CD4-positive, alpha-beta T cell treated with Interferon gamma for 1 hour (primary cell): ENCODE measurements at places on chromosomes 3 and 15.
A peak's percentile ranks its signal among the peaks of the same experiment; 100 is the strongest.

DNA sequence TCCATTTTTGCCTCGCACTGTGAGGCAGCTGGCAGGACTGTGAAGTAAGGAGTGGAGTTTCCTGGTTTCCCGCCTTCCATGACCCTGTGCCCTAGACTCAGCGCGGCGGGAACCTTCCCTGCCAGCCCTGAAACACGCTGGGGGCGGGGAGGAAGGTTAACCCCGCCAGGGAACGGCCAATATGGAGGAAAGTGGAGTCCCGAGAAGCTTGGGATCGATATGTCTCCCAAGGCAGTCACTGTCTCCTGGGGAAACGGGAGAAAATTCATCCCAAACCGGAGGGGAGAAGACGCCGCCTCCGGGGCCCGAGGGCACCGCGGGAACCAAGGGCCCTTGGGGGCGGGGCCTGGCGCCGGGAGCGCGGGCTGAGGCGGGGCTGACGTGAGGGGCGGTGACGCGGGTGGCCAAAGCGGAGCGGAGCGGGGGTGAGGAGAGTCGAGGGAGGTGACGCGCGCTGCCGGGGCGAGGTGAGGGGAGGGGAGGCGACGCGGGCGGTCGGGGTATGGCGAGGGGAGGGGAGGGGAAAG is at the start of gene HMCES:
Gene HMCES (plus strand): TSS at position 432 of the 527 bp plus-strand sequence. CDS start 863 bp downstream, outside the sequence.
- peak; percentile 94 for DNase-seq

DNA sequence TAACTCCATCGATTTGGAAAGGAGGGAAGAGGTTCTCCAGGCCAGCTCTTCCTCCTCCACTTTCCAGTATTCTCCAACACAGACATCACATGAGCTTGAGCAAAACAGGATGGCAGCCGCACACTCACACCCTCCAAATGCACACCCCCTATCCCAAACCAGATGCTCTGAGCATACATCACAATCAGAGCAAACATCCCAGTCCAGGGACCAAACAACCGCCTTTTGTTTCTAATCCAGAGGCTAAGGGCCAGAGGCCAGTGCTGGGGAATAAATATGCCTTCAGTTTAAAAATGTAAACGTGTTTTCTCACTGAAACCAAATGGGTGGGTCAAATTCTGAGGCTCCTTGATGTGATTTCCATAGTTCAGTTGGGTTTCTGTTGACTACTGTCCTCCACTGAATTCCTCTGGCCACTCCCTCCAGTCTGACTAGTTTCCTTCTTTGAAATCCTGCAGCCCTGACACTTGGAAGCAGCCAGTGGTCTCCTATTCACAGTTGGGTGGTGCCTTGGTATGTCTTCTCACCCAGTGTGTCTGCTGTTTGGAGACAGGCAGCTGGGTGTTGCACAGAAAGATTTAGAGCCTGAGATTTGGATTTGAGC is 19.2 kb upstream of the MFGE8 start:
- DNase-seq, result no peak

DNA sequence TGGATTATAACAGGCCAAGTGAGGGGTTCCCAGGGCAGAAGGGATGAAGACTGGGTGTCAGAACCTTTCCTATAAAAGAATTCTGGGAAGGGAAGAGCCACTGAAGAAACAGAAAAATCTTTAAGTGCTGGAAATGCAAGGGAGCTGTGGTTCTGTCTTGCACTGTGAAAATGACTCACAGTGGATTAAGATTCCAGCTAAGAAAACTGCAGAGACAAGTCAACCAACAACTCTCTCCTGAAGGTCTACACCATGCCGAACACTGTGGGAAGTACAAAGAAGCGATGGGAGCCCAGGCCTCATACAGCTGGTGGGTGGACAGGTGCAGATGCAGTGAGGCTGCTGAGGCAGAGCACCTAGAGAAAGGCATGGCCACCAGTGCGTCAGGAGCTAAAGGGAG is 27.7 kb downstream of the ZDHHC3 start:
- DNase-seq, result no peak

DNA sequence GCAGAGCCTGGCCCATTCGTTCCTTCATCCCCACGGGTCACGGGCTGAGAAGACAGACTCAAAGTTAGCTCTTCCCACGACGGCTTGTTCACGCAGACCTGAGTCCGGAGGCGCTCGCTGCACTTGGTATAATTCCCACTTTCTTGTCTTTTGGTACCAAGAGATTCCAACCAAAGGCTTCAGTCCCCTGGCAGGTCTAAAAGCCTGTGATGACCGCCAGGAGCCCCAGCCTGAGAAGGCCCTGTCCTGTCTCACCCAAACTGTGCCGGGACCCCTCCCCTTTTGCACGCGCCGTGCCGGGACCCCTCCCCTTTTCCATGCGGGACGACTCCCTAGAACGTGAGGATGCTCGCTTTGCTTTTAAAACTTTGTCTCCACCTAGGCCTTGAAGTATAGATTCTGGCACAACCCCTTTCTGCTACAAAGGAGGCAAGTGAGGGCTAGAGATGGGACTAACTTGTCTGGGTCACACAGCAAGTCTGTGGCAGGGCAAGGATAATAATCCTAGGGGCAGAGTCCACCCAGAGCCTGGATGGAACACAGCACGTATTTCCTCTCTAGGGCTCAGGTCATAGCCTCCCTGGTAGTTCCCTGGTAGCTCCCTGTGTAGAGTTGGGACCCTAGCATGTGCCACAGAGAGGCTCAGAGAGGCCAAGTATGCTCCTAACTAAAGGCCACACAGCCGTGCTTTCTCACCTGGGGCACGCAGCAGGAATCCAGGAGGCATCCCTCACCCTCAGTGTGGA is 211.3 kb downstream of the XXYLT1 start:
- DNase-seq, result no peak

DNA sequence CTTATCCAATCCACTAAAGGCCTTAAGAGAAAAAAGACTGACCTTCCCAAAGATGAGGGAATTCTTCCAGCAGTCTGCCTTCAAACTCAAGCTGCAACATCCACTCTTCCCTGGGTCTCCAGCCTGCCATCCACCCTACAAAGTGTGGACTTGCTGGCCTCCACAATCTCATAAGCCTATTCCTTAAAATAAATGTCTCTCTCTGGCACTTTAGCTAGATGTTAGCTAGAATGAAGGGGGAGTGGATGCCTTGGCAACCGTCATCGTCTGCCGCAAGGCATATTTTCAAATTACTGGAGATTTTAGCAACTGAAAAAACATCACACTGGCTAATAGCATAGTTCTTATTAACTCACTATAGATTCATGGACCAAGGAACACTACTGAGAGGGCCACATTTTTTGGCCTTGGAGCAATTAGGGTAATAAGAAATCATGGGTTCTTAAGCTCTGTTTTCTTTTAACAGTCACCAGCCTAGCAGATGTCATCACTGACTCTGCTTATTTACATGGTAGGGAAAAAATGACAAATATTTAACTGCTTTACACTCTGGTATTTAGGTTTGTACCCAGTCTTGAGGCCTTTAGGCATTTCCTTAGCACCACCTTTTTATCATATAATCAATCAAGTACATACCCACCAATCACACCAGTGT is 245.3 kb downstream of the MYRIP start:
- no peak for DNase-seq

GRCh38 chr3:144142151-144142840 is 170.7 kb downstream of the DIPK2A start:
- DNase-seq, result no peak

GRCh38 chr15:80549191-80549590 is 145.0 kb downstream of the ARNT2 start:
- no peak for DNase-seq

GRCh38 chr3:95434491-95434890 is 1371.6 kb downstream of the NSUN3 start:
- DNase-seq, result no peak

- DNase-seq, result no peak
These were observed 19.3 kb upstream of the CHD2 start for GRCh38 chr15:92880796-92881195.

GRCh38 chr15:39195961-39196486 is 384.9 kb upstream of the THBS1 start:
- DNase-seq, result no peak

GRCh38 chr3:133490468-133491351 is 82.8 kb upstream of the CDV3 start:
- DNase-seq, result peak; percentile 69

DNA sequence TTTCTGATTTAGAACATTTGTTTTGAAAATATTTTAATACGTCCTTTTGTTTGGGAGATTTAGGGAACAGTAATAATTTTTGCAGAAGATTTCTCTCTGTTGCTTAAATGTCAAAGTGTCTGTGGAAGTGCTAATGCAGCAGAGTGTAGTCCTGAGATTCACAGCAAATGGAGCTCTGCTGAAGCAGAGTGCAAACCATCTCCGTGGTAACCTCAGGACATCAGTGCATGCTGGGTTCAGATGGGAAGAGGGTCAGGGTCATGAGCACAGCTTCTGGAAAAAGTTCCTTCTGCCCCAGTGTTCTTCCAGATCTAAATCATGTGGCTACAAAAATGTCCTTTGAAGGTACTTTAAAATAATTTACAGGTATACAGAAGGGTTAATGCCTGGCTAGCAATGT is 39.9 kb upstream of the SLC9A9 start:
- DNase-seq, result no peak

DNA sequence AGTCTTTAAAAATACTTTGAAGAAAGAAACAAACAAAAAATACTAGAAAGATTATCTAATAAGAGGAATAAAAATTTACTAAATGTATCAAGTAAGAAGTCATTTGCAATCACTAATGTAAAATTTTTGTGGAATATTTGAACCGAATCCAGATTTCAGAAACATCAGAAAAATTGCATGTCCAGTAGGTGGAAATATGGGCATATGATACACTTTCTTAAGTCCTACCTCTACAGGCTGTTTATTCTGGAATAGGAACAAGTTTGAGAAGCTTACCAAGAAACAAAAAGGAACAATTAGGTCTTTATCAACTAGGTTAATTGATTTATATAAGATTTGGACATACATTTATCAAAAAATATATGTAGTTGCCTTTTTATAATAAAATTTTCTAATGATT is 292.9 kb upstream of the ROBO1 start:
- DNase-seq, result no peak

DNA sequence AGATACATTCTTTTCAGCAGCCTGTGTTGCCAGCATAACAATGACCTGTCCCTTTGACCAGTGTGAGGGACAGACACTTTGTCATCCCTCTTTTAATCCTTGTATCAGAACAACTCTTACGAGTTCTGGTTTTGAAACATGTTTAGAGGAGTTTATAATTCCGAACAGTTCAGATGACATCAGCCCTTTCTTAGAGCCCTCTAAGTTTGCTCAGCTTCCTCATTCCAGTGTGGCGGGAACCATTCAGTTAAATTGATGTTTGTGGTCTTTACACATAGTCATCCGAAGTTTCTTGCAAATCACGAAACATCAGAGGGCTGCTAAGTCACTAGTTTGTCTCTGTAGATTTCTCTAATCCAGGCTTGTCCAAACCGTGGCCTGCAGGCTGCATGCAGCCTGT is 102.5 kb downstream of the AKAP13 start:
- DNase-seq, result no peak

GRCh38 chr15:25056484-25057425 is 102.0 kb downstream of the SNRPN start:
- no peak for DNase-seq

DNA sequence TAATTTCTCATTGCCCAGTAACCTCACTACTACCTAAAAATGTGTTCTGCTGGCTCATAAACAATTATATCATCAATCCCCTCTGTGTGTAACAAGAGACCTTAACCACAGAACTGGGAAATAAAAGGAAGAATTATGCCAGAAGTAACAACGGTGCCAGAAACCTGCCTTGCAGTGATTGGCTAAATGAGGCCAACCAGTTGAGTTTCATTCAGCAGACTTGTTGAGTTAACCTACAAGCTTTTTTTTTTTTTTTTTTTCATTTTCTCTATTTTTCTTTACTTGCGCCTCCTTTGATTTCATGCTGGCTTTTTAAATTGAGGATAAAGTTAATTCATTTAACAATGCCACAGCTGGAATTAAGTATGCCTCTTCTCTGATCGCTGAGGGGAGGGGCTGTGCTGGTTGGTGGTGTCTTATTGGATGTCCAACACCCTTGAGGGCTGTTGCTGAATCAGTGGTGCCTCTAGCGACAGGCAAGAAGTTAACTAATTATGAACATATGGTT is 30.0 kb upstream of the GMNC start:
- DNase-seq, result no peak

- no peak for DNase-seq
These were observed 45.0 kb upstream of the SACM1L start for GRCh38 chr3:45644063-45644790.

DNA sequence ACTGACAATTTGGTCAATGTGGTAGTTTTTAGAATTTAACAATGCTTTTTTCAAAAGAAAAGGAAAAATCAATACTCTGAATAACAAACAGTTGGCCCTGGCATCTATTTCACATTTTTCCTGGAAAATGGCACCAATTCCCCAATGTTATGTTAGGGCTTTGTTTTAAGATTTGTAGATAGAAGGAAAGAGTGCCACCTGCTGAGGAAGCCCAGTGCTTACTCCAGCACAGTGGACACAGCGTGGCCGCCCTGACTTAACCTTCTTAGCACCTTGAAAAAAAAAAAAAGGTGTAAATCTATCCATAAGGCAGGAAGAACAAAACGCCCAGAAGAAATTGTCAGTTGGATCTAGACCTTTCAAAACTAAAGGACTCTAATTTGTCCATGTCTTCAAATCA is 110.7 kb upstream of the CNTN4 start:
- DNase-seq, result no peak

GRCh38 chr3:148950806-148951205 is 40.5 kb upstream of the GYG1 start:
- DNase-seq, result no peak

- no peak for DNase-seq
These were observed 9.5 kb downstream of the CAV3 start for GRCh38 chr3:8743021-8743601.

- DNase-seq, result no peak
These were observed 501.7 kb downstream of the SHQ1 start for GRCh38 chr3:72346526-72346926.

GRCh38 chr3:127915937-127916493 is 983 bp downstream of the KBTBD12 start:
- DNase-seq, result no peak

DNA sequence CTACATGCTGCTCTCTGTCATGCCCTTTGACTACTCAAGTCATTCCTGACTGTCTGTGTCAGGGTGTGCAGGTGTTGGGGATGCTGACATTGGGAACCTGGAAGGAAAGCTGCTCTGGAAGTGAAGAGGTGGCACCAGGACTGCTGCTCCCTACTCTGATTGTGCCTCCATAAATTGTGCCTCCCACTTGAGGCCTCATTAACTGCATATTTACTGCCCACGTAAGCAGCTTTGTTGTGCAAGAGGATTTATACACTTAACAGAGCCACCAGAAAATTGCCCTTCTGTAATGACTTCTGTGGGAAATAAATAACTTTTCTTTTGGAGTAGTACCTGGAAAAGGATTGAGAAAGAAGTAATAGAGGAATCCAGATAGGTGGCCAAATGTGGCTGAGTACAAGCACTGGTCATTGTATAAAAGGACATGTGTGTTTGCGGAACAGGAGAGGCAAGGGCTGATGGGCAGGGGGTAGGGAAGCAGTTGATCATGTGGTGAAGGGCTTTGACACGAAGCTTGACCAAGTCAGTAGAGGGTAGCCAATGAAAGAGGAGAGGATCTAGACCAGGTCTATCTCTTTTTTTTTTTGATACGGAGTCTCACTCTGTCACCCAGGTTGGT is 24.8 kb downstream of the IL20RB start:
- DNase-seq, result no peak
